Mesenchymal stem cell (in vitro differentiated cells and primary cell): ENCODE measurements at places on chromosomes 11 and 22.

- H3K27ac ChIP-seq, result peak overlapping the region; percentile 84
- peaks cover 2% of the 10 kb centered on the region for H3K4me1 ChIP-seq
- no peaks in the 10 kb centered on the region for H3K27me3 ChIP-seq
- peaks cover 7% of the 10 kb centered on the region for H3K36me3 ChIP-seq
These were observed 4.5 kb downstream of the NEAT1 start for GRCh38 chr11:65426839-65427690.

DNA sequence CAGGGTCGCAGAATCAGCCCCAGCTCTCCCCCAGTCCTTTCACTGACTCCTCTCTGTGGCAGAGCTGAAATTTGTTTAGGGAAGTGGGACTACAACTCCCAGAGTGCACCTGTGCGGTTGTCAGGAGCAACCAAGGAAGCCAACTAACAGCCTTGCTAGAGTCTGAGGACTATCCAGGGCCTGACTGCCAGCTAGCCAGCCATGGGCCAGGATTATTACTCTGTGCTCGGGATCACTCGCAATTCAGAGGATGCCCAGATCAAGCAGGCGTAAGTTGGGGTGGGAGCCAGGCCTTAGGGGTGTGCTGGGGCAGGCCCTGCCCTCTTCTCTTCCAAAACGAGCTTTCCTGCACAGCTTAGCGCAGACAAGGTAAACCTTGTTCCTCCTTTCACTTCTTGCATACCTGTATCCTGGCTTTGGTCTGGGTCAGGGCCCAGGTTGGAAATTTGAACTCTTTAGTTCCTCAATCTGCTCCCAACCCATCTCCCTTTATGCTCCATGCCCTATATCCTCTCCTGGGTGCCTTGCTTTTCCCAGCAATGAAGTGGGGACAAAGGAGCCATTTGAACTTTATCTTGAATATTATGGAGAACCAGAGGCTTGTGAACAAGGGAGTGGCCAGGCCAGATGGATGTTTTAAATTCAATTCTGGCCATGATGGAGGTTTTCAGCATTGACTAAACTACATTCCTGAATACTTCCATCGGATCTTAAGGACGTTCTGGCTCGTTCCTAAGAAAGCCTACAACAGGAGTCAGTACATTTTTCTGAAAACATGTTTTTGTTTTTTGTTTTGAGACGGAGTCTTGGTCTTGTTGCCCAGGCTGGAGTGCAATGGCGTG, at the start of gene DNAJB13:
Gene DNAJB13, plus strand, starts transcription at position 158 of the 842 bp plus-strand sequence. Its CDS starts 44 bp downstream, at position 202.
- no peaks in the 10 kb centered on the region for H3K27me3 ChIP-seq
- no peak within 1 kb of the TSS for H3K4me3 ChIP-seq
- H3K4me1 ChIP-seq, result peaks cover 20% of the 10 kb centered on the region

DNA sequence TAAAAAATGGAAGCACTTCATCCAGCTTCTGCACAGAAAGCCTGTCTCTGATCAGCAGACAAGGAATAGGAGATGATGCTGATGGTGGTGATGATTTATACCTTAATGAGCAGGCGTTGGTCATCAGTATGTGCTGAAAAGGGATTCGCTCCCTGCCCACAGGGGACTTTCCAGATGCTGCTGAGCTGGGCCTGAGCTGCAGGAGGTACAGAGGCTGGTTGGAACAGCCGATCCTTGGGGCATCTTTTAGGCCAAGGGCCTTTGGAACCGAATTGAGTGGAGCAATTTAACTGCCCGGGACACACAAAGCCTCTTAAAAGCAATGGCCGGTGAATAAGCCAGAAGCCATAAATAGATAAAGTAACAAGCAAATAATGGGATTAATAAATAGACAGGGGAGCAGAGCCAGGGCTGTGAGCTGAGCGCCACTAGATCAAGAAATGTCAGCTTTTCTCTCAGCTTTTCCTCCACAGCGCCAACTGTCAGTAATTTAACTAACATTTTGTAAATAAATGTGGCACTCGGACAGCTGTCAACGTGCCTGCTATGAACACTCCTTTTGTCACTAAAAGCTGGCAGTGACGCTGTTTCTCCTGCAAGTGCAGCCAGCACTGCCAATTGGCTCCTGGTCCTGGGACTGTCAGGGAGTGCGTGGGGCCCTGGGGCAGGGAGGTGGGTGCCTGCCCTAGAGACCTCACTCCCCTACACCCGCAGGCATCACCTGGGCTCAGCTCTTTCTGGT, 562.3 kb downstream of the NTM start:
- no peaks in the 10 kb centered on the region for H3K27me3 ChIP-seq
- H3K4me3 ChIP-seq, result no peak overlapping the region
- no peak overlapping the region for H3K27ac ChIP-seq
- peaks cover 8% of the 10 kb centered on the region for H3K4me1 ChIP-seq

GRCh38 chr11:12279672-12280108, 97.7 kb upstream of the PARVA start:
- peaks cover 7% of the 10 kb centered on the region for H3K4me1 ChIP-seq
- no peaks in the 10 kb centered on the region for H3K36me3 ChIP-seq
- no peak overlapping the region for H3K27ac ChIP-seq
- no peak for DNase-seq

GRCh38 chr11:78416285-78417174, 1.1 kb downstream of the GAB2 start:
- peak overlapping the region; percentile 84 for H3K27ac ChIP-seq
- no peaks in the 10 kb centered on the region for H3K36me3 ChIP-seq
- H3K4me1 ChIP-seq, result peaks cover 13% of the 10 kb centered on the region
- peak overlapping the region; percentile 76 for H3K4me3 ChIP-seq
- peak; percentile 96 for DNase-seq
- H3K27me3 ChIP-seq, result no peaks in the 10 kb centered on the region

- no peak overlapping the region for H3K27ac ChIP-seq
- H3K36me3 ChIP-seq, result no peaks in the 10 kb centered on the region
- no peaks in the 10 kb centered on the region for H3K4me1 ChIP-seq
- no peak for DNase-seq
These were observed 37.3 kb downstream of the PHF21B start for GRCh38 chr22:44972363-44973083.

- no peak overlapping the region for H3K4me3 ChIP-seq
- no peak overlapping the region for H3K27ac ChIP-seq
- H3K4me1 ChIP-seq, result no peaks in the 10 kb centered on the region
- no peak for DNase-seq
- no peaks in the 10 kb centered on the region for H3K36me3 ChIP-seq
- peaks cover 44% of the 10 kb centered on the region for H3K27me3 ChIP-seq
These were observed 208.3 kb downstream of the CEP164 start for GRCh38 chr11:117535850-117536411.

- no peak overlapping the region for H3K4me3 ChIP-seq
- H3K36me3 ChIP-seq, result peaks cover 9% of the 10 kb centered on the region
- H3K27me3 ChIP-seq, result no peaks in the 10 kb centered on the region
- H3K4me1 ChIP-seq, result peaks cover 49% of the 10 kb centered on the region
These were observed 14.6 kb downstream of the TBC1D22A start for GRCh38 chr22:46776876-46777608.

- H3K27me3 ChIP-seq, result no peaks in the 10 kb centered on the region
- no peak overlapping the region for H3K27ac ChIP-seq
- H3K4me1 ChIP-seq, result peaks cover 1% of the 10 kb centered on the region
- DNase-seq, result peak; percentile 35
- H3K36me3 ChIP-seq, result peaks cover 19% of the 10 kb centered on the region
These were observed 16.1 kb downstream of the NCAPD3 start for GRCh38 chr11:134207538-134208239.

DNA sequence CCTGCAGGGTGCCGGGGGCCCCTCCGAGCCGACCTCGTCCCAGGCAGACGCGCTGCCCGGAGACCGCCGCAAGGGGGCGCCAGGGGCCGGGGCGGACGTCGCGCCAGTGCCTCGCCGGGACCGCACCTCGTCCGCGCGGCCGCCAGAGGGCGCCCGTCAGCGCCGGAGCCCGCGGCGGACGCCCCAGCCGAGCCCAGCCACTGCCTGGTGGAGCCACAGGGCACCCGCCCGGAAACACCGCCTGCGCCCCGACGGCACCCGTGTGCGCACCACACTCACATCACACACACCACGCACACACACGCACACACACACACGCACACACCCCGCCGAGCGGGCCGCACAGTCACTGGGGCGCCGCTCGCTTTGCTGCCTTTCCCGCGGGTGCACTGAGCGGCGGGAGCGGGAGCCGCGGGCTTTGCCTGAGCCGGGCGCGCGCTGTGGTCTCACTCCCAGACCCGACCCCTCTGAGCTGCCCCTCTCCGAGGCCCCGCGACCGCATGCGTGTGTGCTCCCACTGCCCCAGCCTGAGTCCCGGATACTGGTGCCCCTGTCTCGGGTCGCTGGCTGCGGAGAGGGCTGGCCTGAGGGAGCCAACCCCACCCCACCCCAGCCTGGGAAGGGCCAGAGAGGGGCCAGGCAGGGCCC, 449.3 kb downstream of the OPCML start:
- no peaks in the 10 kb centered on the region for H3K36me3 ChIP-seq
- peaks cover 7% of the 10 kb centered on the region for H3K27me3 ChIP-seq
- H3K4me1 ChIP-seq, result peaks cover 9% of the 10 kb centered on the region
- peak overlapping the region; percentile 45 for H3K4me3 ChIP-seq

DNA sequence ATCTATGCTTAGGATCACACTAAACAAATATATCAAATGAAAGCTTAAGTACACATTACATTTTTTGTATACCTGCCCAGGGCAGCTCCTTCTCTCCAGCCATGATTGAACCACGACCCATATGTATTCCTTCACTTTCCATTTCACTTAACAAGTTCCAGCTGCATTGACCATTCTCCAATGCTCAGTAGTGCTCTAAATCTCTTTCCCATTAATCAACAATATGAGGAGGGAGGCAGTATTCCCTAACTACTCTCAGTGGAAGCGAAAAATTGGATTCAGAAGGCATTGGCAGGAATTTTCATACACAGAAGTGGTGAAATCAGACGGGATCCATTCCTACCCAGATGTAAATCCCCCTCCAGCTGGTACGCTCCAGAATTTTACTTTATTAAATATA, 372.0 kb upstream of the LUZP2 start:
- H3K27ac ChIP-seq, result no peak overlapping the region
- no peaks in the 10 kb centered on the region for H3K4me1 ChIP-seq
- no peak for DNase-seq
- no peaks in the 10 kb centered on the region for H3K36me3 ChIP-seq
- H3K27me3 ChIP-seq, result no peaks in the 10 kb centered on the region
- H3K4me3 ChIP-seq, result no peak overlapping the region

DNA sequence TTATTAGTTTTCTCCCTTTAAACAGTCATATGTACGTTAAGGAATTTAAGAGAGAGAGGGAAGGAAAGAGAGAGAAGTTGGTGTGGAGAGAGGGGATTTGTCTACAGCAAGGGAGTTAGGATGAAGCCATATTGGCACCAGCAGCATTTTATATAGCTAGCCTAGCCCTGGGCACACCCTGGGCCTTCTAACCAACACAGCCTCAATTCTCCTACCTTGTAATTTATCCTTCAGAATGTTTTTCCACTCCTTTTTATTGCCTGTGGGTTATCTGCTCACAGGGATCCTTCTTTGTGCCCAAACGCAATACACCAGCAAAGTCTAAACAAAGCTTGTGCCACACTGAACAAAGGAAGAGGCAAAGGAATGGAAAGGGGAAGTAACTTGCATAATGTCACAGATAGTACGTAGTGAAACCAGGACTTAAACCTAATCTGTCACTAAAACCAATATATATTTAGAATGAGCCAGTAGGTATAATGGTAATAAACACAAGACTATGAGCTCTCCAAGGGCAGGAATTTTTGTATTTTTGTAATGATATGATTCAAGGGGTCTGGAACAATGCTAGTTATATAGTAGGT, 613.8 kb upstream of the TENM4 start:
- no peak for DNase-seq
- no peak overlapping the region for H3K4me3 ChIP-seq
- no peaks in the 10 kb centered on the region for H3K27me3 ChIP-seq

GRCh38 chr22:47304191-47304831, 541.9 kb downstream of the TBC1D22A start:
- no peaks in the 10 kb centered on the region for H3K27me3 ChIP-seq
- H3K27ac ChIP-seq, result no peak overlapping the region
- no peaks in the 10 kb centered on the region for H3K4me1 ChIP-seq
- no peak overlapping the region for H3K4me3 ChIP-seq
- H3K36me3 ChIP-seq, result no peaks in the 10 kb centered on the region
- DNase-seq, result no peak

DNA sequence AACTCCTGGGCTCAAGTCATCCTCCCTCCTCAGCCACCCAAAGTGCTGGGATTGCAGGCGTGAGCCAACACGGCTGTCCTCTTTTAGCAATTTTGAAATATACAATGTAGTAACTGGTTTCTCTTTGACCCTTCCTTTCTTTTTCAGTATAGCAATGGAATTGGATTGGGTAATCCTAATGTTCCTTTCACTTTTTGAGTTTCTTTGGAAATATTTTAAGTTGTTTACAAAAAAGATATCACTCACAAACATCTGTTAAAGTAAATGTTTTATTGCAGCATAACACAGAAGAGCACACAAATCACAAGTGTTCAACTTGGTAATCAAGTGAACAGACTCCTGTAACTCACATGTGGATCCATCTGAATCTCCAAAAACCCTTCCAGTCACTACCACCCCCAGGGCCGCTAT, 44.6 kb upstream of the EP300 start:
- no peak overlapping the region for H3K27ac ChIP-seq
- no peaks in the 10 kb centered on the region for H3K36me3 ChIP-seq
- no peaks in the 10 kb centered on the region for H3K27me3 ChIP-seq

- H3K36me3 ChIP-seq, result no peaks in the 10 kb centered on the region
- H3K27ac ChIP-seq, result no peak overlapping the region
- H3K27me3 ChIP-seq, result peaks cover 12% of the 10 kb centered on the region
- DNase-seq, result no peak
- H3K4me1 ChIP-seq, result peaks cover 9% of the 10 kb centered on the region
- H3K4me3 ChIP-seq, result no peak overlapping the region
These were observed 41.5 kb upstream of the CADM1 start for GRCh38 chr11:115545581-115546210.

DNA sequence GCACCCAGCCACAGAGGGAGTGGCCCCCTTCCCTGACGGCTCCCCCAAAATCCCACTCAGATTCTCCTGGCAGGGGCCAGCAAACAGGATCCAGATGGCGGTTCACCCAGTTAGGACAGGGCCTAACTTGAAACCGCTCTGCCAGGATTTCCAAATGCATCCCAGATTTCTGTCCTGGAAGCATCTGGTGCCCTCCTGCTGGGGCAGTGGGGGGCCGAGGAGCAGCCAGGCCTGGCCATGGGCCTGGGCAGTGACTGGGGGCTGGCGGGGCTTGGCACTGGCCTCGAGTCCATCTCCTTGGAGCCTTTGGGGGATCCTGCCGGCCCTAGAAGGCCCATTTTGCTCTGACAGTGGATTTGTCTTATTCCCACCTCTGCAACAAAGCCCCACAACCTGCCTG, 17.9 kb upstream of the EMID1 start:
- H3K36me3 ChIP-seq, result no peaks in the 10 kb centered on the region
- peaks cover 1% of the 10 kb centered on the region for H3K4me1 ChIP-seq
- no peak for DNase-seq
- peaks cover 19% of the 10 kb centered on the region for H3K27me3 ChIP-seq

GRCh38 chr11:92475819-92476218, 251.2 kb downstream of the FAT3 start:
- H3K27me3 ChIP-seq, result no peaks in the 10 kb centered on the region
- H3K27ac ChIP-seq, result no peak overlapping the region
- H3K4me3 ChIP-seq, result no peak overlapping the region
- no peaks in the 10 kb centered on the region for H3K36me3 ChIP-seq

- peak within 1 kb of the TSS; percentile 65 for H3K4me3 ChIP-seq
- peaks cover 21% of the 10 kb centered on the region for H3K36me3 ChIP-seq
- peaks cover 17% of the 10 kb centered on the region for H3K4me1 ChIP-seq
- DNase-seq, result peak; percentile 74
These were observed at the start of gene TESMIN for GRCh38 chr11:68751331-68751856. TESMIN (minus strand) TSS chr11:68751520; CDS start chr11:68750660, 860 bp downstream.
